ENCODE measurements at places on chromosomes 5 and 9.

DNA sequence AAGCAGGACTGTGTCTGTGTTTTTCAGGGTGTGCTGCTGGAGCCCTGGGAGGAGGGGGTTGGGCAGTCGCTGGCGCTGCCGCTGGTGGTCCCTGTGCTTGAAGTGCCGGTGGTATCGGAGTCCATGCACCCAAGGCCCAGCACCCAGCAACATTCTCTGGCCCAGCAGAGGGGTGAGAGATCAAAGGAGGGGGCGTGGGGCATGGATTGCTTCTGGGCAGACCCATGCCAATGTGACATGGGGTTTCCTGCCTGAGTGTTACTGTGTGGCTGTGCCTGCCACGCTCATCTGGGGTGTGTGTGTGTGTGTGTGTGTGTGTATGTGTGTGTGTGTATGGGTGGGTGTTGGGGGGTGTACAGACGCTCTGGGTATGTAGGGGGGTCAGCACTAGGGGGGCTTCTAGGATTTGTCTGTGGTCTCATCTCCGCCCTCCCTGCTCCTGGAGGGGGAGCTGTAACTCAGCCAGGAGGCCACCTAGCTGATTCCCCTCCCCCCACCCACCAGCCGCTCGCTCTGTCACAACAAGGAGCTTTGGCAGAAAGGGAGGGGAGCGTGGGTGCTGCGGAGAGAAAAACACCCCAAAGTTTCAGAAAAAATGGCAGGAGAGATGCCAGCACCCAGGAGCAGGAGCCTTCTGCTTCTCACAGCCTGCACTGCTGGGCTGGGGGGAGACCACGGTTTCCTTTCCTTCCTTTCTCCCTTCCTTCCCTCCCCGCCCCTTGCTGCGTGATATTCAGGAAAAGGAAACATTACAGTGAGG lies 35.9 kb upstream of the HSPA9 start:
- DNase-seq = no peak

DNA sequence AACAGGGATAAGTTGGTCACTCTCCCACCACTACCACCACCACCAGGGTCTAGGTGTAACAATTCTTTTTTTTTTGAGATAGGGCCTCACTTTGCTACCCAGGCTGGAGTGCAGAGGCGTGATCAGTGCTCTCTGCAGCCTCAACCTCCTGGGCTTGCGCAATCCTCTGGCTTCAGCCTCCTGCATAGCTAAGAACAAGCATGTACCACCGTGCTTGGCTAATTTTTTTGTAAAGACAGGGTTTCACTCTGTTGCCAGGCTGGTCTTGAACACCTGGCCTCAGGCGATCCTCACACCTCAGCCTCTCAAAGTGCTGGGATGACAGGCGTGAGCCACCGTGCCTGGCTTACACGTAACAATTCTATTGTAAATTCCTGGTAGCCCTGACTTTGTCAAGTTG lies 27.5 kb downstream of the CORO2A start:
- no peak for DNase-seq

- DNase-seq = no peak
Measured at GRCh38 chr5:16755641-16756040, 138.8 kb upstream of the RETREG1 start.

DNA sequence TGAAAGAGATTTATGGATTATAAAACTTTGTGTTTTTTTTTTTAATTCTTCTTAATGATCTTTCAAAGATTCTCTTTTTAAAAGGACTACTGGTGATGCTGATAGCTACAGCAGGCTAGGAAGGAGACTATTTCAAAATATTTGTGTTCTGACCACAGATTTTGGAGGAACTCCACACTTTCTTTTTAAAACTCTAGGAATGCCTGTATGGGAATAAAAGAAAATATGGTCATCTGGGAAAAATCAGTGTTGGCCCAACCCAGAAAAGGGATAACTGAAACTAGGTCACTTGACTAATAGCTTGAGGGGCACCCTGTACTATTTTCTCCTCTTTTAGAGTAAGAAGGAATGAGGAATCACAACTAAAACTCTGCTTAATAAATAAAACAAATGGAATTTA lies 97.6 kb upstream of the ADAMTS19 start:
- DNase-seq = no peak

DNA sequence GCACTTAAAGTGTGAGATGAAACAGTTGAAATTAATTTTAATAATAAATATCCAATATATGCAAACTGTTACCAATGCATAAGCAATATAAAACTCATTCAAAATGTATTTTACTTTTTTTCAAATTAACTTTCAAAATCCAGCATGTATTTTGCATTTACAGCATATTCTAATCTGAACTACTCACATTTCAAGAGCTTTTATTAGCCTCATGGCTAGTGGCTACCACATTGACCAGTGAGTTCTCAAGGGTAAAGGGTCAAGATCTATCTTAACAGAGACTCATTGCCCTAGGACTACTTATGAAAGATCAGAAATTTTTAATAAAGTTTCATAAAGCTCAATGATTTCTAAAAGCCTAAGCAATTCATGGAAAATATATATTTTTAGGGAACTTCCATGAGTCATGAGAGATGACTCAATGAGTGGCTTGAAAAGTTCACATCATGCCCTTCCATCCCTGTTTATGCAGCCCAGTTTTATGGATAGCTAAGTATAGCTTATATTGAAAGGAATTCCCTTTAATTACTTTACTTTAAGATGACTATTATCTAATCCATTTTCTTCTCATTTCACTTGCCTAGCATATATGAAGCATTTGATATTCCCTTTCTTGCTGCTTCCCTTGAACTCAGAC lies 608.6 kb downstream of the SLCO4C1 start:
- DNase-seq = no peak

DNA sequence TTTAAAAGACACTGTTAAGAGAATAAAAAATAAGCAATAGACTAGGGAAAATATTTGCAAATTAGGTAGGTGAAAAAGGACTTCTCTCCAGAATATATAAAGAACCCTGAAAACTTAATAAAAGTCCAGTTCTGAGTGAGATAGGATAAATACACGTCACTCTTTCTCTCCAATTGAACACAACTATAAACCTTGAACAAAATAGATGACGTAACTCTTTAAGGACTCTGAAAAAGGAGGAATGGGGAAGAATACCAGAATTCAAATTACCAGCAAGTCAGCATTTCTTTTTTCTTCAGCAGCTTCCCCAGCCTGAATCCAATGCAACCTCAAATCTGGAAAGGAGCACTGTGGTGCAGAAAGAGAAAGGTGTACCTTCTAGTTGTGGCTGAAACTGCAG lies 6.8 kb upstream of the WDR41 start:
- no peak for DNase-seq

DNA sequence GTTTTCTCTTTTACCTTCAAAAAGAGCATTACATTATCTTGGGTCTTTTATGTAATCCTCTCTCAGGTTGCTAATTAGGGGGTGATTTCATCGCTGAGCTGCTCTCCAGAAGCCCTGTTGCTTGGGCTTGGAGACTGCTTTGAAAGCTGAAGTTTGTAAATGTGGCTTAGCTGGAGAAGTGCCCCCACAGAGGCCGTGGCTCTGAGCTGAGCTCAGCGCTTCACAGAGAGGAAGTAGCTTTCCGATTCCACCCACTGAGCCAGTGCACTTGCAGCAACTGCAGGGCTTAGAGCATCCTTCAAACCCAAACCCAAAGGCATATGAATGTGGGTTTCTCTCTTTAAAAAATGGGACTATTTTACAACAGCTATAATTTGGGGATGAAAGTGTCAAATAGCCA lies 13.7 kb upstream of the NXNL2 start:
- DNase-seq = no peak

- DNase-seq = peak; percentile 26
Measured at GRCh38 chr9:102911185-102911584, 83.9 kb upstream of the CYLC2 start.

DNA sequence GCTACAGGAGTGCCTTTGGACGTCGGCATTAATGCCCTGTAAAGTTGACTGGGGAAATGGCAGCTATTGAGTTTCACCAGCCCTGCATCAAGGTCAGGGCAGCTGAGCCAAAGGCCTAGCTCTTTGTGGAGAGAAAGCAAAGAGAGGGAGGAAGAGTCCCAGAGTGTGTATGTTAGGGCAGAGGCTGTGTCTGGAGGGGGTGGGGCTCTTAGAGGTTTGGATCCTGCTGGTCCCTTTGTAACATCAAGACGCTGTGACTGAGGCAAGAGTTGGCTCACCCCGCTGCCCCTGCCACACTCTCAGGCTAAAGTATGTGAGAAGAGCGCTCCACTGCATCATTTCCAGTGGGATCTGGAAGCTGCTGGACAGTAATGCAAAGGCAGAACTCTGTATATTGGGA lies 34.3 kb downstream of the TMOD1 start:
- DNase-seq = no peak

DNA sequence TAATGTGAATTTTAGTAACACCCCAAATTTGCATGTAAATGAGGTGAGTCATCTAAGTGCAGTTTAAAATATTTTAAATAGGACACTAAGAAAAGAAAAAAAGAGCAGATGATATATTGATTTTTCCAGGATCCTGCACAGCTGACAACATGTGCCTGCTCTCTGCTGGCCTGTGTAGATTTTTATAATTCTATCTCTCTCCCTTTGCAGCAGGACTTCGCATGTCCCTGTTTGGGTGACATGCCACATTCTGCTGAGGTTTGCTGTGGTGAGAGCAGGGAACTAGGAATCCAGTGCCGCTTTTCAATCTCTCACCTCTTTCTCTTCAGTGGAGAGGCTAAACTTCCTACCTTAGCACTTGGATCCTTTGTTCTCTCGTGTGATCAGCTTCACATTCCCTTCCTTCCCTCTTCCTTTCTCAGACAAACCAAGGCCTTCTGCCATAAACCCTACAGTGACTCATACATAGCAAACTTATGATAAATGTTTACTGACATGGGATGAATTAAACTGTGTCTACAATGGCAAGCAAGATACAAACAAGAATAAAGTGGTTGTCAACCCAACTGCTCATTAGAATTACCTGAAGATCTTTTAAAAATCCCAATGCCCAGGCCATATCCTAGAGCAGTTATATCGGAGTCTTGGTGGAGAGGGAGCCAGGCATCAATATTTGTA lies 198.8 kb upstream of the EFNA5 start:
- no peak for DNase-seq

- no peak for DNase-seq
Measured at GRCh38 chr5:176621661-176622079, 8.7 kb downstream of the SNCB start.

- no peak for DNase-seq
Measured at GRCh38 chr9:18703901-18704379, 230.0 kb downstream of the ADAMTSL1 start.

GRCh38 chr5:158194561-158194976 lies 335.6 kb upstream of the CLINT1 start:
- no peak for DNase-seq

DNA sequence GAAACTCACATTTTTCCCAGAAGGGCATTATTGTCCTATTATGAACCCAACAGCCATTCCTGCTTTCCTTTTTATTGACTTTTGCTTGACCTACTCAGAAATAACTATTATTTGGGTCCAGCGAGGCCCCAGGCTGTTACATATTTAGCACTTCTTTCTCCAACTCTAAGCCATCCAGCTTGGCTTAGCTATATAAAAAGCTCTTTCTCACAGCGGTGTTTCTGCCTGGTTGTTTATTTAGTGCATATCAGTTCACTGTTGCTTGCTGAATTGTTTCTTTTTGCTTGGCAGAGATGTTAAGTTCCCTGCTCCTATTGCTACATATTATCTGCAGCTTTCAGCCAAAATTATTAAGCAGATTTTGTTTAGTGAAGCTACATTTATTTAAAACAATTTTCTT lies 1156.8 kb upstream of the SEMA6A start:
- DNase-seq = no peak

DNA sequence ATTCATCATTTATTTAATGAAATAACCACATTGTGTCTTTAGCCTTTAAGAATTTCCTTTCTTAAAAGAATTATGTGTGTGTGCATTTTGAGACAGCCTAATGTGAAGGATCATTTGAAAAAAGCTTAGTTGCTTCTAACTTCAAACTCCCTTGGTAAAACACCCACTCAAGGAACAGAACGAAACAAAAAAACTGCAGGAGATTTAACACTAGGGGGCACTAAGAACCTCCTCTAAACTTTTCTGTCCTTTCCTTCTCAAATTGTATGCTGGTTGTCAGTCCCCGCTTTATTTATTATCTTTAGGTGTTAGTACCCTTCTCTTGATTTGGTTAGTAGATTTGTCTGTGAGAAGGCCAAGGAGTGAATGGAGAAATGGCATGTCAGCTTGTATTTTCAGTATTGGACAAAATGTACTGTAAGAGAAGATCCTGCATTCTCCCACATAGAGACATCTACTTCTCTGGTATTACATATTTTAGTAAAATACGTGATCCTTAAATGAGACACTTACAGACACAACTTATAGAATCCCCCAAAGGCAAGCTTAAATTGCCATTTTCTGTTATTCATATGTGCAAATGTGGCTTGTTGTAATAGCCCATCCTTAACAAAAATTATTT lies 229.7 kb downstream of the MRPS30 start:
- DNase-seq = peak; percentile 54

GRCh38 chr5:22044229-22044628 lies 808.9 kb downstream of the CDH12 start:
- DNase-seq = no peak

GRCh38 chr9:14524873-14525515 lies 168.2 kb downstream of the ZDHHC21 start:
- DNase-seq = no peak

- no peak for DNase-seq
Measured at GRCh38 chr5:172008111-172008455, 1.6 kb upstream of the FBXW11 start.

DNA sequence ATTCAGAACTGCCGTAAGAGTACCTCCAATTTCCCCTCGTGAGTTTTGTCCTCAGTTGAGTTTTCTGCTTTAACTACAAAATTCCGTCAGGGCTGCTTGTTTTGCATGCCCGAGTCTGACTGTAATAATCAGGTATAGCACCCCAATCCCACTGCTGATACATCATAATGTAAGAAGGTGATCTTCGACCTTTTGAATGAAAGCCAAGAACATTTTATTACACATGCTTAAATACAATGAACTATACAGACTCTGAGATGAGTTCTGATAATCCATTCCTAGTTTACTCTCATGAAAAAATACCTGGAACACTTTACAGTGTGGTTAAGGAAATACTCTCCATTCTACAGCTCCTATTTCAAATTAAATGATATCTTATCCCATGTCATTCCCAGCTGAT lies 49.2 kb upstream of the TSLP start:
- DNase-seq = no peak

- no peak for DNase-seq
Measured at GRCh38 chr5:149007174-149007573, 55.7 kb downstream of the SH3TC2 start.

- no peak for DNase-seq
Measured at GRCh38 chr9:131492070-131492469, 10.6 kb upstream of the POMT1 start.

- no peak for DNase-seq
Measured at GRCh38 chr5:66881480-66882161, 285.4 kb downstream of the MAST4 start.

Measured in MM.1S (cell line).